ENCODE measurements at places on chromosomes 5 and 9.

DNA sequence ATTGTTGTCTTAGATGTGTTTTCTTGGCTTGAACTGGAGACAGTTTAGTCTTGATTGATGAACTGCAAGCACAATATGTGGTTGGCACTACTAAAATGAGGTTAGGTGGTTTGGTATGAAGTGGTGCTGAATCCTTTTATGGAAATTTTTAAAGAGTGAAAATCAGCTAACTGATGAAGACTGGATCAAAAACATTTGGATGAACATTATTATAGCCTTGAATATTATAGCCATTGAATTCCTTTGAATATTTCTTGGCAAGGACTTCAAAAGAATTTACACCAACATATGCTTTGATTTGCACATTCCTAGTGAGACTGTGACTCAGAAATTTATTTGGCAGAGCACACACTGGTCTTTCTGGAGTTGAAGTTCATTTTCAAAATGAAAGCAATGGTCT lies 318.3 kb downstream of the CHSY3 start:
- no peak for DNase-seq

DNA sequence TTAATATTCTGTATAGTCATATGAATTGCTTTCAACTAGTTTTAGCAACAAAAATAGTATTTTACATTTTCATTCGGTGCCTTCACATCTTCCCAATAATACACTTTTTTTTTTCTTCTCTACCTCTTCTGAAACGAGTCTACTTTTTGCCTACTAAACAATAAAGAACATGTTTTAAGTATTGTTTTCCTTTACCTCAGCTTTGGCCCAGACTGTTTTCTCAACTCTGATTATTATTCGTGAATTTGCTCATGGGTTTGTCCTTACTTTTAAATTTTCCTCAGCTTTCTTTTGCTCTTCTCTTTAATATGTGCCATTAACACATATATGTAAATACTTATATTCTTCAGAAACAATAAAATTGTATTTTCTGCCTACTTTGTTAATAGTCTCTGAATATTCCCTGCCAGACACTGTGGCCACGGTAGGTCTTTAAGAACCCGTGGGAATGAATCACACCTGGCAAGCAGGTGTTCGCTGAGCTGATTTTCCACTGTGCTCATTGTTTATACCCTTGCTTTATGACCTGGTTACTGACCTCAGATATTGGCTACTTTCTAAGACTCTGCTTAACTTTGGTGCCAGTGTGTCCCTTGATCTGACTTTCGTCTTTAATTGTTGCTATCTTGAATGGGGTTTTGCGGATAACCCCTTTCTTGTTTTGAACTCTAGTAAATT lies 49.1 kb downstream of the FAM170A start:
- DNase-seq = no peak

DNA sequence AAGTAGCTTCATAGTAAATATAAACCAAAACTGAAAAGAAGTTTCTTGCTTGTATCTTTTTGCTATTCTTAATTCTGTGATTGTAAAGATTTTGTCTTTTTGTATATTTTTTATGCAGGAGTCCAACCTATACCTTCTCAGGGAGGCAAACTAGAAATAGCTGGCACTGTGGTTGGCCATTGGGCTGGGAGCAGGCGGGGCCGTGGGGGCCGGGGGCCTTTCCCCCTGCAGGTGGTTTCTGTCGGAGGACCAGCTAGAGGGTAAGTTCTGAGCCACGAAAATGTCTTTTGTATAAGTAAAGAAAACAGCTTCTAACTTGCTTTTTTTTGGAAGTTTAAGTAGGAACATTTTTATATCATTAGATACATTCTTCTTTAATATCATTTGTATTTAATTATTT lies 15.4 kb upstream of the PHF2 start:
- no peak for DNase-seq

DNA sequence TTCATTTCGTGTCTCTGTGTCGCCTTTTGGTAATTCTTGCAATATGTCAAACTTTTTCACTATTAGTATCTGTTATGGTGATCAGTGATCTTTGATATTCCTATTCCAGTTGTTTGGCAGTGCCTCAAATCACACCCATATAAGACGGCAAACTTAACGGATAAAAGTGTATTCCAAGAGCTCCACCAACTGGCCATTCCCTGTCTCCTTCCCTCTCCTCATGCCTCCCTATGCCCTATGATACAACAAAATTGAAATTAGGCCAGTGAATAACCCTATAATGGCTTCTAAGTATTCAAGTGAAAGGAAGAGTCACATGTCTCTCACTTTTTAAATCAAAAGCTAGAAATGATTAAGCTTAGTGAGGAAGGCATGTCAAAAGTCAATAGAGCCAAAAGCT lies 74.8 kb downstream of the CDK5RAP2 start:
- no peak for DNase-seq

DNA sequence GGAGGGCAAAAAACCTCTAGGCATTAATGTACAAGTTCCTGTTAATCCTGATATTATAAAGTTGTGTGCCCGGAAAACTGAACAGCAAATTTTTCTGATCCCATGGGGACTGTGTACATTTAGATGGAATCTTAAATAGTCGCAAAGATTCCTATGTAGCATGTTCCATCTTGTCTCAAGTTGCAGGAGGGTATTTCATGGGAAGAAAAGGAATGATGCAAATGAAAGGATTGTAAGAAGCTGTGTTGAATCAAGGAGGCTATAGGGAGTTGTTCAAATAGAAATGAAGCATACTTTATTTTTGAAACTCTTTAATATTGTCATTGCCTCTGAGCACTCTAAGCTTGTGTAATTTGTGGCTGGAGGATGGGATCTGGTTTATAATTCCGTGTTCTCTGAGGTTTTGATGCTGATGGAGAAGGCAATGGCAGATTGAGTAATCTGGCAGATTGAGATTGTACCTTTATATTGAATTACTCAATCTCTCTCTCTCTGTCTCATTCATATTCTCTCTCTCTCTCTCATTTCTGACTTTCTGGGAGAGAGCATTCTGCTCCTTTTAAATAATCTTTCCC lies 288.5 kb downstream of the OSTF1 start:
- no peak for DNase-seq

DNA sequence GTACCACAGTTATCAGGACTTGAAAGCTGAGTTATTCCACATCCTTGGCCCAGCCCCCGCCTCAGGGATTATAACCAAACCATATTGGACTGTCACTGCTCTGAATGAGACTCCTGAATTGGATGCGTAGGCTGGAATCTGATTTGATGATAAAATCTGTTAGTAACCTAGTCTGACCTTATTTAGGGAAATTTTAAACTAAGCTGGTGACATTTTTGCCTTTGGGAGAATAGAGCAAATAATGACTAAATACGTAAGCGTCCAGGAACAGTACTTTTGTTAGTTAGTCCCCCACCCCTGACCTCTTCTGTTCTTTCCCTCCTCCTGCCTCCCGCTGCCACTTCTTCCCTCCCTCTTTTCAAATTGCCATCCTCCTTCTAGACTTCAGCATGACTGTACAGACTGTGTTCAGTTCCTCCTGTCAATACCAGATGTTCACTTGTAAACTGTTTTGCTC lies 92.6 kb downstream of the TLE4 start:
- DNase-seq = no peak

Data from stimulated activated CD4-positive, alpha-beta T cell treated with anti-CD3 and anti-CD28 coated beads, Interleukin-1b, Interleukin-23, amount 100 ng/mL, for 4 hours (primary cell).